Fibroblast of villous mesenchyme (primary cell): ENCODE measurements at places on chromosomes 7 and 10.

- DNase-seq: no peak
These were observed 578.5 kb upstream of the MKI67 start for GRCh38 chr10:128704716-128705115.

DNA sequence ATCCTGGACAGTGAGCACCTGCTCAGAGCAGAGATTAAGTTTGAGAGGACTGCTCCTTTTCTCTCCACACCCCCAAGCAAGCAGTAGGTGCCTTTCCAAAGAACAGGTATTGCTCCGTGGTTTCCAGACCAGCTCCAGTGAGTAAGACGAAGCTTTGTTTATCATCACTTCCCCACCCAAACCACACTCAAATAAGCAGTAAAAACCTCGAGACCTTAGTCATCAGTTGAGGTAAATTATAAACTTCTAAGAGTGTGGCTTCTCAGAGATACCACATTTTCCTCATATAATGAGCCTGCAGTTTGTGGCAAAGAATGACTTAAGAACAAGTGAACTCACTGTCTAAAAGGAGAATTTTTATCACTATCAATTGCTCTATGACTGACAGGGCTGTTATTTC, 50.0 kb upstream of the GRB10 start:
- DNase-seq: peak; percentile 48

DNA sequence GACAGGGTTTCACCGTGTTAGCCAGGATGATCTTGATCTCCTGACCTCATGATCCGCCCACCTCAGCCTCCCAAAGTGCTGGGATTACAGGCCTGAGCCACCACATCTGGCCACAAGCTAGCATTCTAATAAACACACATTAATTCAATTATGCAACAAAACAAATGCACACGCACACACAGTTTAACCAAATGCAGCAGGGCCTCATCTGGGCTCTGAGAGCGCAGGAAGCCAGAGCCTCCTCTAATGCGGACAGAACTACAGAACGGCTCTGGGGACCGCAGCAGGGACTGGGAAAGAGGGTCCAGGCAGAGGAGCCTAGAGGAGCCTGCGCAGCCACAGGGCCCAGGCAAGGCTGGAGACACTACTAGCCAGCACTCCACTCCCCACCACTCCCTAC, 3.8 kb downstream of the MAD1L1 start:
- no peak for DNase-seq

GRCh38 chr10:51117053-51117660, 42.9 kb downstream of the PRKG1 start:
- peak; percentile 36 for DNase-seq

DNA sequence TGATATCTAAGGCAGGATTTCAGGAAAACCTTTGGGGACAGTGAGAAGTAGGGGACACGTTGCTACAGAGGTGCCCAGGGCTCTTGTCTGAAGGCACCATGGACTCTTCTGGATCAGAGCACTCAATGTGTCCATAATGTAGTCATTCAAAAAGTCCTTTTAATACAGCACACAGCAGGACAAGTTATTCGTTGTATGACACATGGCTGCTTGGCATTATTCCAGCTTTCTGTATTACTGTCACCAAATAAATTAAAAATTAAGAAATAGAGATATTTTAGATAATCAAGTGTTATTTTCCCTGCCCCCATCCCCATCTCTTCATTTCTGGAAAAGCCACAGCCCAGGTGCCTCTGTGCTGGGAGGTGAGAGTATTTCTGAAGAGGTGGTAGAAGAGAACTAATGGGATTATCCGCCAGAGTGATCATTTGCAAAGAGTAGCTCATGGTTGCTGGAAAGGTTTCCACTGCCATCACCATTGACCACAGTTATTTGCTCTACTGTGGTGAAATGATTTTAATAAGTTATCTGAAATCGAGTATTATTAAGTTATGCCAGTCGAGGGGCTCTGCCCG, 83.0 kb downstream of the CXCL12 start:
- no peak for DNase-seq

GRCh38 chr7:55020466-55020871, 1.7 kb downstream of the EGFR start:
- peak; percentile 60 for DNase-seq

- DNase-seq: no peak
These were observed 137.5 kb downstream of the ZEB1 start for GRCh38 chr10:31456468-31456867.

- DNase-seq: no peak
These were observed 5.9 kb downstream of the VENTX start for GRCh38 chr10:133243593-133243992.

GRCh38 chr7:157908006-157908782, 571.4 kb downstream of the DNAJB6 start:
- no peak for DNase-seq
